ENCODE measurements at places on chromosomes 11 and 22. TPM values are rescaled to one million over a fixed set of nuclear protein-coding genes. Genes with fewer than 3 reads are reported as not detected.

DEFB131B gene
- not detected for total RNA-seq

KREMEN1 gene
- 8.4 TPM for total RNA-seq

YPEL4 gene
- not detected for total RNA-seq

PRRG4 gene
- total RNA-seq: 2.6 TPM

EHF gene
- not detected for total RNA-seq

OR52E8 gene
- total RNA-seq: not detected

LARGE2 gene
- total RNA-seq: not detected

DNA sequence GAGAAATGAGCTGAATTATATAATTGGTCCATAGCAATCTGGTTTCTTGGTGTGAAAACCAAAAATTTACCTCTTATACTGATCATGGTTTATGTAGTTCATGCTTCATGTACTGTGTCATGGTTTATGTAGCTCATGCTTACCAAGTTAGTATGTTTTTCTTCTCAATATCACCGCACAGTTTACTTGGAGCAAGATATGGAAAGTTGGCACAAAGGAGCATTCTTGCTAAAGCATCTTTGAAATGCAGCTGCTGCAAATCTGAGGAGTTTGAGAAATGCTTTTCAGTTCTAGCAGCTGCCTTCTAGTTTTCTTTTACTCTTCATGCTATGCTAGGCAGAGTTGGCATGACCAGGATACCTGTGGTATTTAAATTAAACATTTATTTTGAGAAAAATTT, 4.5 kb downstream of the OR10G7 start:
- DNase-seq: no peak

- DNase-seq: no peak
Measured at GRCh38 chr22:24366701-24367100, 60.7 kb upstream of the ADORA2A start.

- no peak for DNase-seq
Measured at GRCh38 chr22:17423616-17424015, 54.4 kb downstream of the CECR2 start.

DNA sequence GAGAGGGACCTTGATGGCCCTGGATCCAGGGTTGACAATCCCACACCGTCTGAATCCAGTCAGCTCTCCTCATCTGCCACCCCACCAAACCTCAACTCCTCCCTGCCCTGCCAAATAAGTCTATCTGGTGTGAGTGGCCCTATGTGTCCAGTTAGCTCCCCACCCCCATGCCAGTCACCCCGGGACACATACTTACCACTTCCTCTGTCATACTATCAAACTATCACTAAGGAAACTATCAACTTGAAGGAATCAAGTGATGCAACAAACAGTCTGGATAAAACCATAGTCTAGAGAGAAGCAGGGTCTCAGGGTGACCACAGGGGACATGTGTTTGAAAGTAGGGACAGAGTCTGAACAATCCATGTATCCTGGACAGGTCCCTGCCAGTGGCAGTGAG, 13.2 kb upstream of the CSF2RB start:
- no peak for DNase-seq

- DNase-seq: no peak
Measured at GRCh38 chr22:38736257-38736570, 19.6 kb downstream of the SUN2 start.

- DNase-seq: no peak
Measured at GRCh38 chr11:134412203-134413042, at the start of gene B3GAT1. B3GAT1 (minus strand) TSS chr11:134412242; CDS start chr11:134387659, 24,583 bp downstream.

- no peak for DNase-seq
Measured at GRCh38 chr22:37485395-37486223, 575 bp downstream of the MFNG start.

DNA sequence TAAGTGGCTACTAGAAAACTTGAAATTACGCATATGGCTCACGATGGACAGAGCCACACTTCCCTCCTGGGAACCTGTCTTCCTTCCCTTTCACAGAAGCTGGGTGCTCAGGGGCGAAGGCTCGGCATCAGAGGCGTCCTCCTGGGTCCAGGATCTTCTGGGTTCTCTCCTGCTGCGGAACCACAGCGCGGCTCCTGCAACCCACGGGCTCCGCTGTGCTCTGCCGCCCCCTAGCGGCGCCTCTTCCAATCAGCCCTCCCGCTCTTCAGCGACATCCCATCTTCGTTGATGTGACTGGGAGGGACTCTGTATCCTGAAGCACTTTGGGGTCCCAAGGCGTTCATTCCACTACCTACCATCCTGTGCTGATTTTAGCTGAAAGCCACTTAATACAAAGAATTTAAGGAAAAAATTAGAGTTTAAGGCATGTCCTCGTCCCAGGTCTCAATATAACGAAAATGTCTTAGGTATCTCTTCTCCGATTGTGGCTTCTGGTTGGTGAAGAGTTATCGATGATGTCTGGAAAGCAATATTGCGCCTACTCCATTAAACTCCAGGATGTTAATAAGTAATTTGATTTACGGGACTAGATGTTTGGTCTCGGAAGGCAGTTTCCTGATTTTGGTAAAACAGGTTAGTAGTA, 14.8 kb upstream of the RPS3 start:
- DNase-seq: peak; percentile 66

- no peak for DNase-seq
Measured at GRCh38 chr11:64848826-64849597, 4.6 kb upstream of the CDC42BPG start.

GRCh38 chr11:67419325-67420049, 4.0 kb downstream of the CARNS1 start:
- no peak for DNase-seq

Data from Caki2 (cell line).